ENCODE measurements at places on chromosomes 3 and 15.
A peak's percentile ranks its signal among the peaks of the same experiment; 100 is the strongest.

- peak; percentile 43 for DNase-seq
Measured at GRCh38 chr15:90191794-90192509, 9.2 kb upstream of the SEMA4B start.

DNA sequence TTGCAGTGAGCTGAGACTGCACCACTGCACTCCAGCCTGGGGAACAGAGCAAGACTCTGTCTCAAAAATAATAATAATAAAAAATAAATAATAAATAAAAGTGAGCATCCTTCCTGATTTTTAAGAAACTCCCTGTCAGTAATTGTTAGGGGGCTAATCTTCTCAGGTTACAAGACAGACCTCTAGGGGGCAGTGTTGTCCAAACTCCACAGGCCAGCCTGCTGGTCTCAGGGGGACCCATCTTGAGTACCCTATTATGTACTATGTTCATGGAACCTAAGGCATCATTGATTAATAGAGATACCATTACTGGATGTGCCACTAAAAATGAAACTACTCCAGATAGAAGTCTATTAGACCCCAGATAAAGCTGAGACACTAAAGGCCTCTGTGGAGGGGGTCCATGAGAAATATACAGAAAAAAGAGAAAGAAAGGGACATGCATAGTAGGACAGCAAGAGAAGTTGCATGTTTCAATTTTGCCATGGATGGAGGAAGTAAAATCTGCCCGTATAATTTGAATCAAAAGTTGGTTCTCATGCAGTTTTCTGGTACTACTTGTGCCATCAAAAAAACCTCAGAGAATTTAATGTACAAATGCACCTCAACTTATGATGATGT is 85.5 kb upstream of the CDV3 start:
- DNase-seq, result peak; percentile 44

GRCh38 chr15:79601405-79602086 is 169.4 kb downstream of the MINAR1 start:
- no peak for DNase-seq

GRCh38 chr3:11350374-11350773 is 78.2 kb downstream of the ATG7 start:
- no peak for DNase-seq

DNA sequence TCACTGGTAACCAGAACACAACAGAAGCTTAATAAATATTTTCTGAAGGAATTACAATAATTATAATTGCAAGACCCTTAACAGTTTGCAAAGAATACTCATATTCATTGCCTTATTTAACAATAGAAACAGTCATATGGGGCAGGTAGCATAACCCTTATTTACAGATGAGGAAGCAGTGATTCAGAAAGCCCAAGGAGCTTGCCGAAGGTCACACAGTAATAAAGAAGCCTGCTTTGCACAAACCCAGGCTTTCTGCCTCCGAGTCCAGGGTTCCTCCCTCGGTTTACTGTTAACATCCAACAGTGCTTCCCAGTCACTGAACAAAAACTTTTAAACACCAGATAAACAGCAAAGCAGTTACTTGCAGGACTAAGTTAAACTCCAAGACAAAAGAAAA is 35.3 kb downstream of the SRGAP3 start:
- DNase-seq, result no peak

- DNase-seq, result no peak
Measured at GRCh38 chr3:152737021-152737908, 97.7 kb upstream of the P2RY1 start.

DNA sequence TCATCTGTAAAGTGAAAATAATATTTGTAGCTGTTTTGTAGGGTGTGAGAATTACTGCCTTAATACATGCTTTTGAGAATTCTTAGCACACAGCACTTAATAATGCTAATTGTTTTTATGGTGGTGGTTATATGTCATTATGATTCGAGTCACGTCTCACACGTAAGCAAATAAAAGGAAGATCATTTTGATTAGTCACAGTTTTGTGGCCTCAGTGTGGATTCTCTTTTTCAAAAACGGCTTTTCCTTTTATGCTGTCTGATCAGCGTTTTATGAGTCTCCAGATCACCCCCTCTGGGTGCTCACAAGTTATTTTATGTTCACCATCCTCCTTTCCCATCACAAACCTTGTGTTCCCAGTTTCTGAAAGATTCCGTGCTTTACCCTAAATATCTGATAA is 255.6 kb upstream of the CNTN4 start:
- DNase-seq, result no peak

- no peak for DNase-seq
Measured at GRCh38 chr15:59491062-59491461, 53.1 kb downstream of the FAM81A start.

- DNase-seq, result no peak
Measured at GRCh38 chr3:18556001-18556408, 130.9 kb upstream of the SATB1 start.

- DNase-seq, result no peak
Measured at GRCh38 chr3:3191675-3192285, 12.3 kb upstream of the CRBN start.

DNA sequence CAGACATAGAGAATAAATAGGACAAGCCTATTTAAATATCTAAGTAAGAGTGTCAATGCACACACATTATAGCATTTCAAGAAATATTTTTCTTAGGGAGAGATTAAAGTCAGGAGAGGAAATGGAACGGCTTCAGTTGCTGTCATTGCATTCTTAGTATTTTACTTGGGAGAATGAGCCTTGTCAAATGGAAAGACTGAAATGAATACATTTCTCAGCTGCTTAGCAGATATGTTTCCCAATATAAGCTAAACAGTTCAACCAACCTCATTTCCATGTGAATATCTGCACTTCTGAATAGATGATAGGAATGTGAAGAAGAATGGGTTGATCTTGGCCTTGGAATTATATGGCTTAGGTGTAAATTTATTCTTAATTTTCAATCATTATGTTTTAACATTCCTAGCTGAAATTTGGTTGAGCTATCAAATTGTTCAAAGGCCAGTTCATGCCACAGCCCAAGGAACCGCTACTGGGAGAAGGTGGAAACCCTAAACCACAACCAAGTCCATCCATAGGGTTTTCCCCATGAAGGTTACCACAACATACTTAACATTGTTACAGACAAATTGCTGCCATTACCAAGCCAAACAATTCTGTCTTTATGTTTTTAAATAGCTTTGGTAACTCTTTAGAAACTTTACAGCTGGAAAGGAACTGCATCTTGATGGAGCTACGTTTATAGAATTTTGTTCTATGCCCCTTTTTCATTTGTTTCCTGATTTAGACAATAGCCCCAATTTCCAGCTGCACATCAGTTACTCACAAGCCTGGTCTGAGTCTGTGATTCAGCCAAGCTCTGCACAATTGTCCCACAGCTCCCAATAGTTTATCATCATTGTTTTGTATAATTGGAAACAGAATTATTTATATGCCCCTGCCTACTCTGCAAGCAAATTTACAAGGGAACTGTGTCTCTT is 459.6 kb downstream of the MECOM start:
- no peak for DNase-seq

- DNase-seq, result no peak
Measured at GRCh38 chr15:44566155-44566540, 29.2 kb downstream of the EIF3J start.

- DNase-seq, result no peak
Measured at GRCh38 chr3:7973006-7973405, 528.6 kb upstream of the LMCD1 start.

GRCh38 chr3:69890691-69891090 is 108.8 kb upstream of the SAMMSON start:
- no peak for DNase-seq

GRCh38 chr15:69015591-69015990 is 1.1 kb downstream of the NOX5 start:
- no peak for DNase-seq

DNA sequence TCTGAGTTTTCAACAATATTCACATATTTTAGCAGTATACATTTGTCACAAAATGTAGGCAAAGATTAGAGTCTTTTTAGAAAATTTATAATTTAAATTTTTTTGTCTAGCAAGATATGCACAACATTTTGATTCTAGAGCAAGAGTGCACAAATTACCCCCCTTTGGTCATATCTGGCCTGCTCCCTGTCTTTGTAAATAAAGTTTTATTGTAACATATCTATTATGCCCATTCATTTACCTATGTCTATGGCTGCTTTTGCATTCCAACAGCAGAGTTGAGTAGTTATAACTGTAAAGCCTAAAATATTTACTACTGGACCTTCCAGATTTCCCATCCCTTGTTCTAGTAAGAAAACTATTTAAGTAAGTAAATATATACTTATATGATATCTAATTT is 430.7 kb downstream of the EDEM1 start:
- DNase-seq, result no peak

DNA sequence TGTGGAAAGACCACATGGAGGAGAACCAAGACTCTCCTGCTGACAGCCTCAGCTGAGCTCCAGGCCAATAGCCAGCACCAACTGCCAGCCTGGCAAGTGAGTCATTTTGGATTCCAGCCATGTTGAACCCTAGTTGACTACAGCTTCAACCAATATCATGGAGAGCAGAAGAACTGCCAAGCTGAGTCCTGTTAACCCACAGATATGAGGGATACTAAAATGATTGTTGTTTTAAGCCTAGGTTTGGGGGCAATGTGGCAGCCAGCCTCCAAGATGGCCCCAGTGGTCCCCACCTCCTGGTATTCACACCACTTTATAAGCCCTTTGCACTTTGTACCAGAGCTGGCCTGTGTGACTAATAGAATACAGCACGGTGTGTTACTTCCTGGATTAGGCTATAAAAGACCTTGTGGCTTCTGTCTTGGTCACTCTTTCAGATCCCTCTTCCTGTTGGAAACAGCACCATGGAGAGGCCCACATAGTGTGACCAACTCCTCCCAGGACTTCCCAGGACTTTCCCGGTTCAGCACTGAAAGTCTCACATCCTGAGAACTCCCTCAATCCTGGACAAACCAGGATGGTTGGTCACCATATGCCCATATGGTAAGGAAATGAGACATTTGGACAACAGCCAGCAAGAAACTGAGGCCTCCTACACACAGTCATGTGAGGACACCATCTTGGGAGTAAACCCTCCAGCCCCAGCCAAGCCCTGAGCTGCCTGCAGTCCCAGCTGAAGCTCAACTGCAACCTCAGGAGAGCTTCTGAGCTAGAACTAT is 32.4 kb upstream of the CDV3 start:
- no peak for DNase-seq

- no peak for DNase-seq
Measured at GRCh38 chr3:171874251-171874681, 31.1 kb downstream of the TMEM212 start.

- no peak for DNase-seq
Measured at GRCh38 chr3:144415492-144415891, 443.9 kb downstream of the DIPK2A start.

DNA sequence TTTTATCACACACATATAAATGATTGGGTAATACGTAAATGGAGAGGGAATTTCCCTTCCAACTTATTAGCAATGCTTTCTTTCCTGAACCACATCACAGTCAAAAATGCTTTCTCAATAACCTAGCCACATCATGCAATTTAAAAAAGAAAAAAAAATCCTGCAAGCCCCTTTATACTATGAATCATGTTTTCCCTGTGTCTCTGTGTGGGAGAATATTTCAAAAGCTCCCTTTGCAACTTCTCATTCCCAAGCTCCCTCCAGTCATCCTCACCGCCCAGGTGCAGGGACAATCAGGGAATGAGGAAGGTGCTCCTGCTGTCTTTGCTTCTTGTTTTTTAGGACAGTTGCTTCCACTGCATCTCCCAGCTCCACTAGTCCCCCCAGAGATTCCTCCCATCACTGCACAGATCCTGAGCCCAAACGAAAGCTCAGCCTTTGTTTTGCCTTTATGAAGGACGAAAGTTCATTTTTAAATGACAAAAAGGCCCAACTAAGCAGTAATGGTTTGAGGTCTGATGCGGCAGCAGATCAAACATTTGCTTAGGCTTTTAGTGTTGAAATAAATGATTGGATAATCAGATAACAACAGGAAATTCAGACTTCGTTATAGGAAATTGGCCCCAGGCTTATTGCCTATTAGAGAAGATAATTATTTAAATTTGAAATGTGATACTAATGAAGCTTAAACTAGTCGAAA is 47.8 kb upstream of the ADGRG7 start:
- DNase-seq, result no peak

GRCh38 chr3:169342652-169343505 is 320.6 kb downstream of the MECOM start:
- no peak for DNase-seq

GRCh38 chr3:57019057-57019456 is 41.4 kb upstream of the SPATA12 start:
- DNase-seq, result no peak

DNA sequence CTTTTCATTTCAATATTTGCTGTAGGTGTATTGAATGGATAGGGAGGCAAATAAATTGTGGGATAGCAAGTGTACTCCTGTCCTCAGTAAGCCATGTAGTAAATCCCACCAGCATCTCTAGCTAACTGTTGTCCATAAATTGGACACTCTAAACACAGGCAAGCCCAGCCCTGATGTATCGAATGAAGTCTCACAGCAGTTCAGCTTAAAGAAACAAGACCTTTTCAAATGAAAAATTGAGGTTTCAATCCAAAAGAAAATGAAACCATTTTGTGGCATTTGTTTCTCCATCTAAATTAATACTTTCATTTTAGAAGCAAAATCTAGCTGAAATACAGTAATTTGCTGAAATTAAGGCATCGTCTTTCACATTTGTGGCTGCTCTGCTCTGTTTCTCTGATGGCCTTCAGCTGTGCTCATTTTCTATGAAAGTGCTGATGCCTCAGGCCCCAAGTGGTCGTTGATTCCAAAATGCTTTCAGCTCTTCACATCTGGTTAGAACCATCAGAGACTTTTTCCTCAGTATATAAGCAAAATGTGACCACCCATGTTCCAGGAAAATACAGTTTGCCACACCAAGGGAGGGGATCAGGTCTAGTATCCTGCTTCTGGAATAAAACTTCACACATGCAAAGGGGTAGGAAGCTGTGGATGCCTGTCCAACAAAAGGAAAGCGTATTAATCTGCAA is 245.0 kb downstream of the ZMAT3 start:
- DNase-seq, result no peak

DNA sequence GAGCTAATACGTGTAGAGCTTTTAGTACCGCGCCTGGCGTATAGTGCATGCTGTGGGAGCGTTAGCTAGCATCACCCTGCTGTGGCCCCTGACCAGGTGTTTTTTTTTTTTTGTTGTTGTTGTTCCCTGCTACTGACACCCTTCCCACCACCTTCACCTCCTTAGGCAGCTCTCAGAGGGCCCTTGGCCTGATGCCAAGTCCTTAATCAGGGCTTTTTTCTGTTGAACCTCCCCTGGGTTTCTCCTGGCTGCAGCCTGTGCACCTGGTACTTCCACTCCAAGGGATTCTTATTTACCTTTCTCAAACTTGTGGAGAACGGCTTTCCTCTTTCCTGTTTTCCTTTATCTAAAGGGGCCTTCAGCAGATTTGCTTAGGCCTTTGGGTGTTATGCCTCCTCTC is 53.3 kb downstream of the SLC7A14 start:
- DNase-seq, result no peak

DNA sequence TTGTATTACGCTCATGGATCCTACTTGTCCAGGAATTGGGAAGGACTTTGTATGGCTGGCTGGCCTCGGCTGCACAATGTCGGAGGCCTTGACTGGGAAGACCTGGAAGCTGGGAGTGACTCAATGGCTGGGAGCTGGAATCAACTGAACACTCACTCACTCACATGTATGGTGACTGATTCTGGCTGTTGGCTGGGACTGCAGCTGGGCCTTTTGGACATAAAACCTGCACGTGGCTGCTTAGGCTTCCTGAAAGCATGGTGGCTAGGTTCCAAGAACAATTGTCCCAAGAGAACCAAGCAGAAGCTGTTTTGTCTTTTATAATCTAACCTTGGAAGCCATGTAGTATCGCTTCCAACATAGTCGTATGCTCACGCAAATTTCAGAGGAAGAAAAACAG is 38.0 kb upstream of the CMTM8 start:
- no peak for DNase-seq

- DNase-seq, result no peak
Measured at GRCh38 chr3:78519281-78519680, 1248.5 kb downstream of the ROBO1 start.
